ENCODE measurements at places on chromosomes 5 and 9.

DNA sequence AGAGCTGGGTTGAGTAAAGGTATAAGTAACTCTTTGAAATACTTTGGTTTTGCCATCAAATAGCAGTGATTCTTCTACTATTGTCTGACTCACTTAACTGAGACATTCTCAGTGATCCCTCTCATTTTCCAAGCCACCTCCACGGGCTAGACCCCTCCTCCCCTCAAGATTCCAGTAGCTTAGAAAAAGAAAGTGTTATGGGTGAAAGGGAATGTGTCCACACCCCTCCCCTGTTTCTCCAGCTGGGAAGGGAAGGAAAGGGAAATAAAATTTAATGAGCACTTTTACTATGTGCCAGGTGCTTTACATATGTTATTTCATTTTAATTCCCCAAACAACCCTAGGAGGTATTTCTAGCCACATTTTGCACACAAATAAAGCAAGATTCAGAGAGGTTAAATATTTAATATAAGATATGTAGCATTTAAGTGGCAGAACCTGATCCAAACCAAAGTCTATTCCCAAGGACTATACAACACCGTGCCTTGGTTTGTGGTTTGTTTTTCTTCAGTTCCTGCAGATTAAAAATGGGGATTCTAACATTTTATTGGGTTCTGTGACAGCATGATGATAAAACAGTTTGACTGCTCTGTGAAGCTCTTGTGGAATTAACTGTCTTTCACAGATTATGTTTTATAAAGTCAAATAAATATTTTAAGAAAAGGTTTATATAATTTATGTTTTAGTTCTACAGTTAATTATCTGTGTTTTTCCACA lies 135.9 kb downstream of the ZSWIM6 start:
- no peak for DNase-seq

GRCh38 chr5:172911976-172912375 lies 47.2 kb upstream of the RPL26L1 start:
- no peak for DNase-seq

DNA sequence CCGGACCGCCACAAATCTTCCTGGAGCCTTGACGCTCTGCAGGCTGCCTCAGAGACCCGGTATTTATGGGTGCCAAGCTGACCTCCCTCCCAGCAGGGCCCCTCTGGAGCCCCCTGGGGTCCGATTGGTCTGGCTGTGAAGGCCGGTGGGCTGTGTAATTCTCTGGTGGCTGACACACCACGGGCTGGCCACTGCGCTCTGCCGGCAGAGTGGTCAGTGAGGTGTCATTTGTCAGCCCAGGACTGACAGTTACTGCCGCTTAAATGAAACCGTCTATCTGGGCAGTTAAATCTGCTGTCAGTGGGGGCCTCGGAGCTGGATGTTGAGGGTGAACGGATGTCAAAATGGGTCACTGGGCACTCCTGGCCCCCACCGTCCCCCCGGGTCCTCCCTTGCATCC lies 10.7 kb downstream of the NR5A1 start:
- no peak for DNase-seq

DNA sequence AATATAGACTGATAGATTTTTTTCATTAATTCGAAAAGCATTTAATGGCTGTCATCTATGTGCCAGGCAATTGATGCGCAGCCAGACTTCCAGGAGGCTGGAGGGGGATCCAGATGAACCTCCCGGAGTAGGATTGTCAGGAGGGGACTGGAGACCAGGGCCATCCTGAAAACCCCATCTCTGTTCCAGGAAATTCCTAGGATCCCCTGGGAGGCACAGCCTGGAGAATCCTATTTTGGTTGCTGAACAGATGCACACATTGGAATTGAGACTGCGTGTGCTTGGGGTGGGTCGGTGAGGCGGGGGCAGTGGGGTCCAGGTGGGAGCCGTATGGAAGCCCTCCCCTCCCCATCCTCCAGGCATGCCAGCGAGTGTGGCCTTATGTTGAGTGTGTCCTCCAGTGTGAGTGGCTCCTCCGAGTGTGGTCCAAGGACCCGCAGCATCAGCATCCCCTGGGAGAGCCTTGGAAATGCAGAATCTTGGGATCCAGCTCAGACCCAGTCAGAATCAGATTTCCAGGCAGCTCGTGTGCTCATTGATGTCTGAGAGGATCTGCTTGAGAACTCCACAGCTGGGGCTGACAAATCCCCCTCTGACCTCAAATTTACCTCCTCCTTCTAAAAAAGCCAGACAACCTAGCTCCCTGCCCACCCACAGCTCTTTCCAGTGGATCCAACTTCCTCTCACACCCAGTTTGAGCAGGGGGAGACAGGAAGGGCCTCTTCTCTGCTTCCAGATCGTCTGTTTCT lies 38.7 kb downstream of the ROPN1L start:
- DNase-seq: no peak

DNA sequence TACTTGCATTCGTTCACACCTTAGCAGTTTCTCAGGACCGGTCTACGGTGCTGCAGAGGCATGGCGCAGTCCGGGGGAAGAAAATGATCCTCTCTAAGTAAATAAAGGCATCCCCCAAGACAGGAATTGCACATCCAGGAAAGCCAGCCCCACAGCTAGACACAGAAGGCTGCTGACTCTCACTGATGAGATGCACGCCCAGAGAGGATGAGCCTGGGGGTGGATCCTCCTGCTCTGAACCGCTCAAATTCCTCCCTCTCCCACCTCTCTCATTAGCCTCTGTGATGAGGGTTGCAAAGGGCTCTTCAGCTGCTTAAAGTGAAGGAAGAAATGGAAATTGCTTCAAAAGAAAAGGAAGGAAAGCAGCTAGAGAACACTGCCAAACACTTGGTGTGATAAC lies 132.4 kb downstream of the TTLL11 start:
- no peak for DNase-seq

- DNase-seq: no peak
Measured at GRCh38 chr9:5633243-5633642, 4.3 kb downstream of the RIC1 start.

GRCh38 chr5:35461530-35461929 lies 156.1 kb upstream of the SPEF2 start:
- no peak for DNase-seq

DNA sequence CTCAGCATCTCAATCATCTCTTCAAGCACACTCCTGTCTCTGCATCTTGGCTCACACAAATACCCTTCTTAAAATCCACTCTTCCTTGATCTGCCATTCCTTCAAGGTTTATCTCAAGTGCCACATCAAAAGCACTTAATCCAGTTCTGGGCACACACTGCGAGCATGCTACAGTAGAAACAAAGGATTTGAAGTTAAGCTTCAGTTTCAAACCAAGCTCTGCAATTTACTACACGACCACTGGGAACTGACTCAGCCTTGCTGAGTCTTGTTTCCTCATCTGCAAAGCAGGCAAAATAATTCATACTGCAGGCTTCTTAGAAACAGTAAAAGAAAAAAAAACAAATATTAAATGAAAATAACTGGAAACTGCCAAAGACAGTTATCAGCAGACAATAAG lies 50.5 kb upstream of the CTNNAL1 start:
- DNase-seq: no peak

- no peak for DNase-seq
Measured at GRCh38 chr9:4030751-4031150, 269.1 kb downstream of the GLIS3 start.

- no peak for DNase-seq
Measured at GRCh38 chr5:170753311-170753710, 30.2 kb upstream of the GABRP start.

GRCh38 chr5:112411903-112412302 lies 7.2 kb downstream of the EPB41L4A start:
- peak; percentile 18 for DNase-seq

GRCh38 chr9:31683116-31683515 lies 701.3 kb upstream of the ACO1 start:
- DNase-seq: no peak

GRCh38 chr5:103427326-103427725 lies 135.3 kb downstream of the NUDT12 start:
- DNase-seq: no peak

DNA sequence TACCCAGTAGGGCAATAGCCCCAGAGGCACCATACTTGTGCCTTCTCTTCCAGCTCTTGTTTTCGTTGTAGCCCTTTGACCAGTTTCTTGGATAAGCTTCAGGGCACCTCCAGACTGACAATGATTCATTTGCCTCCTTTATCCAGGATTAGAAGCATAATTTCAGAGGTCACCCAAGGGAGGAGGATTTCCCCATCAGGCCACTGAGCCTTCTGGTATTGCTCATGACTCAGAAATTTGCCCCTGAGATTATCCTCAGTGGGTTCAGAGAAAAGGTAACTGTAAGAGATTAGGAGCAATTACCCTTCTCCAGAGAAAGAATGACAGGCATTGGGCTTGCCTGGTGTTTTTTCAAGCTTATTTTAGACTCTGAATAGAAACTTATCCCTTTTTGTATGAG lies 147.9 kb downstream of the MSX2 start:
- DNase-seq: no peak

GRCh38 chr5:114678778-114679177 lies 316.9 kb downstream of the KCNN2 start:
- DNase-seq: no peak

GRCh38 chr9:115759426-115759825 lies 394.2 kb upstream of the PAPPA start:
- no peak for DNase-seq

DNA sequence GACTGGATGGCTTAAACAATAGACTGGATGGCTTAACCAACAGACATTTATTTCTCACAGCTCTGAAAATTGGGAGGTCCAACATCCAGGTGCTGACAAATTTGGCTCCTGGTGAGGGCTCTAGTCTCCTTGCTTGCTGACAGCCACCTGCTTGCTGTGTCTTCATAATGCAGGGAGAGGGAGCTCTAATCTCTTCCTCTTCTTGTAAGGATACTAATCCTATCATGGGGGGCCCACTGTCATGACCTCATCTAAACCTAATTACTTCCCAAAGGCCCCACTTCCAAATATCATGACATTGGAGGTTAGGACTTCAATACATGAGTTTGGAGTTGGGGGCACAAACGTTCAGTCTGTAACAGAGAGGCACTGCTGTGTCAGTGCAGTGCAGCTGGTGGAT lies 26.4 kb downstream of the FOXD1 start:
- no peak for DNase-seq

- no peak for DNase-seq
Measured at GRCh38 chr5:177496070-177496726, 1.2 kb downstream of the PDLIM7 start.

GRCh38 chr5:148107608-148108007 lies 43.8 kb downstream of the SPINK5 start:
- DNase-seq: no peak

- peak; percentile 32 for DNase-seq
Measured at GRCh38 chr5:72234265-72234700, 85.8 kb downstream of the MRPS27 start.

- no peak for DNase-seq
Measured at GRCh38 chr5:133367984-133368383, 244.4 kb downstream of the FSTL4 start.

GRCh38 chr5:32767948-32768467 lies 56.9 kb downstream of the NPR3 start:
- DNase-seq: no peak

DNA sequence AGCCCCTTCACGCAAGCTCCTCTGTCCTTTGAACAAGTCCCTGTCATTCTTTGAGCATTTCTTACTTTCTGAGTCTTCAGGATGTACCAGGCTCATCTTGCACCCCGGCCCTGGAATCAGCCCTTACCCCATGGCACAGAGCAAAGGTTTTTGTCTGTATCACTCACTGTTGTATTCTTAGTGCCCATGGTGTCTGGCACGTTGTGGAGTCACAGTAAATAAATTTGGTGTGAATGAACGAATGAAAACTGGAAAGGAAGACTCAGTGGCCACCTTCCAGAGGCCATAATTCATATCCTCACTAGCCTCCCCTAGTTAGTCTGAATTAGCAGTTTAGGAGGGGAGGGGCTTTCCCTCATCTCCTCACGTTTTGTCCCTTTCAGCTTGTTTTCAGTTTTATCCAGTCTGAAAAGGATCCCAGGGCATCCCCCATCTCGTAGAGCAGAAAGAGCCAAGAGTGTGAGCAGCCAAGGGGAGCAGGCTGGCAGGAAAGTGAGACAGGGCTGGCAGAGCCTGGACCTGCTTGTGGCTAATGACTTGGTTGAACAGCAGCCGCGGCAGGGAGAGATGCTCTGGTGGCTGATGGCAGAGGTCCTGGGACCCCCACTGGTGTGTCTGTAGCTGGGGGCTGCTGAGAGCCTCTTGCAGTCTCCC lies 42.7 kb downstream of the ZNF618 start:
- no peak for DNase-seq

- DNase-seq: peak; percentile 10
Measured at GRCh38 chr5:32679218-32679617, 31.9 kb upstream of the NPR3 start.

DNA sequence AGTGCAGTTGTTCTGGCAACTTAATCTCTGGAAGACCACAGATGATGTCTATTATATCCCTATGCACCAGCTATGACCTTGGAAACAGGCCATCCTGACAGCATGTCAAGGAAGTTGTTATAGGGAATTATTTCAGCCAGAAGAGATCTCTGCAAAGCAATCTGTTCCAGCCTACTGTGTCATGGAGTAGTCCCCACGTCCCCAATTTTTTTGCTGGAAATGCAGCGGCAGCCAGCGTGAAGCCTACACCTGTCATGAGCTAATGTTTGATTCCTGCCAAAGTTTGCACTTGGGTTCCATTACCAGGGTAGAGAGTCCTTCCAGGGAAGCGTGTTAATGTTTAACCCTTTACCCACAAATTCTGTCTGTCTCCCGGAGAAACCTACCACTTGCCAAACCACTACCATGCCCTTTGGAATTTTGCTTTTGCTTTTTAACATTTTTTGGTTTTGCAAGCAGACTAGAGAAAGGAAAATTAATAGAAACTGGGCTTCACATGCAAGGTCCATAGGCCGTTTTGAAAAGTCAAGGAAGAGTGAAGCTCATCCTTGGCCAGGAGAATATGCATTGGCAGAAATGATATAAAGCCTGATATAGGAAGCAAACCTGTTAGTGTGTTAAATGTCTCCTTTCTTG lies 174.9 kb upstream of the SPRY4 start:
- no peak for DNase-seq

- DNase-seq: no peak
Measured at GRCh38 chr9:87844506-87844905, 38.2 kb upstream of the SPATA31E1 start.

DNA sequence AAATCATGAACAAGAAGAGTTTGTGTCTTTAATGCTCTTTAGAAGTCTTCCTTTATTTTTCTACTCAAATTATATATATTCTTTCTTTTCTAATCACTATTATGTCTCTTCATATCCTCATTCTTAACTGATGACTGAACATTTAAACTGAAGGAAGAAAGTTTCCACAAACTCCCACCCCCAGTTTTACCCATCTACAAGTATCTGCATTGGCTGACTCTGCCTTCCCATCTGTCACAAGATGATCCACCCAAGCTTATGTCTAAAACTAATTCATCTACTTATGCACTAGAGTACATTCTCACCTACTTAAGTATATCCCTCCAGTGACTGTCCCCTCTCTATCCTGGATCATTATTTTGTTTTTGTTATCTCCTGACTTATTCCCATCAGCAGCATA lies 344.5 kb downstream of the PRR16 start:
- no peak for DNase-seq

All from KBM-7 (cell line).